Smooth muscle cell of trachea (primary cell): ENCODE measurements at places on chromosomes 4 and X. TPM values are rescaled to one million over a fixed set of nuclear protein-coding genes. Genes with fewer than 3 reads are reported as not detected.

The TRPC5OS gene
- total RNA-seq, result under 0.01 TPM in 1 of 2 replicates, not detected in the other

The GPR119 gene
- total RNA-seq, result not detected in 2 replicates

The DCX gene
- not detected in 2 replicates for total RNA-seq

The AASDH gene
- total RNA-seq, result 18.9 and 20.9 TPM in 2 replicates

The CXorf66 gene
- not detected in 2 replicates for total RNA-seq

The F8A2 gene
- total RNA-seq, result 1.7 TPM in 1 of 2 replicates, not detected in the other

The NAT8L gene
- total RNA-seq, result under 0.01 and 0.17 TPM in 2 replicates

The NAP1L3 gene
- 4.8 and 4.9 TPM in 2 replicates for total RNA-seq

The GUCY1A1 gene
- total RNA-seq, result 4.0 and 4.2 TPM in 2 replicates

The MECP2 gene
- 25.3 and 37.1 TPM in 2 replicates for total RNA-seq

The PKD2 gene
- 56.4 and 66.6 TPM in 2 replicates for total RNA-seq

The PDGFRA gene
- 432 and 685 TPM in 2 replicates for total RNA-seq

The HS6ST2 gene
- under 0.01 TPM in 1 of 2 replicates, not detected in the other for total RNA-seq

The SPATA4 gene
- total RNA-seq, result 0.15 and 0.17 TPM in 2 replicates

The TSPAN6 gene
- total RNA-seq, result 28.4 and 34.1 TPM in 2 replicates

The ZGRF1 gene
- total RNA-seq, result 3.0 and 16.1 TPM in 2 replicates

The DTHD1 gene
- not detected in 2 replicates for total RNA-seq

The GLRA3 gene
- total RNA-seq, result under 0.01 TPM in 1 of 2 replicates, not detected in the other

The GPR143 gene
- not detected in 2 replicates for total RNA-seq

The GABRG1 gene
- not detected in 2 replicates for total RNA-seq

The PHF8 gene
- total RNA-seq, result 15.7 and 21.8 TPM in 2 replicates

The FRAS1 gene
- under 0.01 and 0.15 TPM in 2 replicates for total RNA-seq

The CETN2 gene
- total RNA-seq, result 47.1 and 54.7 TPM in 2 replicates

The GNRHR gene
- total RNA-seq, result not detected in 2 replicates

The DYNLT3 gene
- 58.1 and 60.5 TPM in 2 replicates for total RNA-seq

The HSD17B13 gene
- 0.15 and 0.17 TPM in 2 replicates for total RNA-seq

The RPL10 gene
- 1,913 and 5,394 TPM in 2 replicates for total RNA-seq

The POU4F2 gene
- total RNA-seq, result not detected in 2 replicates

The TBC1D8B gene
- 17.5 and 23.7 TPM in 2 replicates for total RNA-seq

The BDH2 gene
- 54.4 and 73.6 TPM in 2 replicates for total RNA-seq

The ALB gene
- 0.33 TPM in 1 of 2 replicates, not detected in the other for total RNA-seq

The PARM1 gene
- total RNA-seq, result 0.17 TPM in 1 of 2 replicates, not detected in the other
